ENCODE measurements at places on chromosomes 1 and 21.

GRCh38 chr1:48114596-48115382 lies 107.7 kb upstream of the SLC5A9 start:
- DNase-seq: no peak

GRCh38 chr1:223018534-223018933 lies 124.5 kb downstream of the TLR5 start:
- DNase-seq: no peak

DNA sequence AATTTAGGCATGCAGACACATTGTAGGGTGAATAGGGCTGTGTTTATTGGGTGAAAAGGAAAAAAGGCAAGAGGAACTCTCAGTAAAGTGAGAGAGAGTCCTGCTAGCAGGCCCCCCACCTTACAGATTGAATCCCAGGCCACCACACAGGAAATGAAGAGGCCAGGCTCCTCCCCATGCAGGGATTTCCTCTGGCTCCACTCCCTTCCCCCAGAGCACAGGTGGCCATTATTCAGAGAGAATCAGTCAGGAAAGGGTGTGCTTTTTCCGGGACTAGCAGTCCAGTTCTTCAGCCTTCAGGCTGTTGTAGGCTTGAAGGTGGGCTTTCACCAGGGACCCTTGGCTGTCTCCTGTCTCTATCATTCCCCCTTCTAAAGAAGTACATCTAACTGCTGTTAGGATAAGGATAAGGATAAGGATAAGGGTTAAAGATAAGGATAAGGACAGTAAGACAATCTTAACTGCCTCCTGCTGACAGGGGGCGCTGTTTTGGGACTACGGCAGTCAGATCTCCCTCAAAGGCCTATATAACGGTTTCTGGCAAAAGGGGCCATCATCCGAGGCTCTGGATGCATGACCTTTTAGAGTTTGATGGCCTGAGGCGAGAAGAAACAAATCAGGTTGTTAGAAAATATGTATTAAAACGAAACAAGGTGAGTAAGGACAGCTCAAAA lies 26.3 kb downstream of the ZNF648 start:
- no peak for DNase-seq

GRCh38 chr1:175193527-175193910 lies 943 bp upstream of the KIAA0040 start:
- no peak for DNase-seq

DNA sequence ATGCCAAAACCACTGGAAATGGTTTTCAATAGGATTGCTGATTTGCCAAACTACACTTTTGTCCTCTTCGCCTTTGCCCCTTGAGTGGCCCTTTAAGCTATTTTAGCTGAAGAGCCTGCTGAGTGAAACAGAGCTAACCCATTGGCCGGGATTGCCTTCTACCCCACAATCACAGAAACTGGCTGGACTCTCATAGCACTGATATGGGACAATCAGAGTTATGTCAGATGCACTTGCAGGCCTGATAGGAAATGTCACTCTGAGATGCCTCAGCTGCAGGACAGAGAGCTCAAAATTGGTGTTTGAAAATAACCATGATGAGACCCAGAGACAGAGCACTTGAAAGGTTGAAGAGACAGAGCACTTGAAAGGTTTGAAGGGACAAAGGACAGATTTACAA lies 354.4 kb downstream of the BRINP2 start:
- DNase-seq: no peak
